Adrenal gland (tissue), 19 donors: ENCODE measurements at places on chromosomes 6 and 20. TPM values are rescaled to one million over a fixed set of nuclear protein-coding genes. Genes with fewer than 3 reads are reported as not detected.

DNA sequence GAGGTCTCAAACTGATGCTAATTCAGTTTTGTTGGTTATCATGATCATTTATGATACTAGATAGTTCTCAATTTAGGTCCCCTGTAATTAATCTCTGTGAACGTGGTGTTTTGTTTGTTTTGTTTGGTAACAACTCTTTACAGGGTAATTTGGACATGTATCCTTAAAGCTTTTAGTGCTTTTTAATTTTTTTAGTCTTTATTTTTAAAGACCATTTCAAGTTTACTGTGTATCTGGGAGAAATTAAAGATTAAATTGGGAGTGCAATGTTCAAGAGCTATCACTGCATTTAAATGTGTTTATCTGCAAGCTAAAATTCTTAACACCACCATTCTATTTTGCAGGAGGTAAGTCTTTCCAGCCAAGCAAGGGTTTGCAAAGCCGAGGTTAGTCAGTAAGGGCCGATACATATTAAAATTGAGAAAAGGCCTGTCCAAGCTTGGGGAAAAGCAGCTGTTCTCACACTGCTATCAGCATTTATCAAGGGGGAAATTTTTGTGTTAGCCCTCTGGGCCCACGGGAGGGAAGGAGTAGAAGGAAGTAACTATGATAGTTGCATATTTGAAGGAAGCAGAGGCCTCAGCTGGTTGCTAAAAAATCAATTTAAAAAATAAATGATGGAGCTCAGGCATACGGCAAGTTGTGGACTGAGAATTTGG is 59.3 kb upstream of the ZNF217 start:
- DNase-seq, result no peak

The BFSP1 gene
- 2.2 TPM for total RNA-seq

- DNase-seq, result no peak
These were observed 8.4 kb upstream of the SPINT3 start for GRCh38 chr20:45523821-45524220.

DNA sequence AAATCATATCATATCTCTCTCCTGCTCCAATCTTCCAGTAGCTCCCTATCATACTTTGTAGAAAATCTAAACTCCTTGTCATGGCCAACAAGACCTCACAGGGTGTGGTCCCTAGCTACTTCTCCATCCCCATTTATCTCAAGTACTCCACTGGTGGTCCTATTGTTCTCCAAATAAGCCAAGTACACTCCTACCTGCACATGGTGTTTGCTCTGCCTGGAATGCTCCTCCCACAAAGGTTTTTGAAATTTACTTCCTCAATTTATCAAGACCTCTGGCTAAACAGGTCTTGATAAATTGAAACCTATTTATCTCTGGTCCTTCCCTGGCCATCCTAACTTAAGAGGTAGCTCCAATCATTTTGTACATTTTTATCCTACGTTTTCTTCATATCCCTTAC is 12.1 kb downstream of the TMX4 start:
- DNase-seq, result no peak

The TINAG gene
- not detected for total RNA-seq

DNA sequence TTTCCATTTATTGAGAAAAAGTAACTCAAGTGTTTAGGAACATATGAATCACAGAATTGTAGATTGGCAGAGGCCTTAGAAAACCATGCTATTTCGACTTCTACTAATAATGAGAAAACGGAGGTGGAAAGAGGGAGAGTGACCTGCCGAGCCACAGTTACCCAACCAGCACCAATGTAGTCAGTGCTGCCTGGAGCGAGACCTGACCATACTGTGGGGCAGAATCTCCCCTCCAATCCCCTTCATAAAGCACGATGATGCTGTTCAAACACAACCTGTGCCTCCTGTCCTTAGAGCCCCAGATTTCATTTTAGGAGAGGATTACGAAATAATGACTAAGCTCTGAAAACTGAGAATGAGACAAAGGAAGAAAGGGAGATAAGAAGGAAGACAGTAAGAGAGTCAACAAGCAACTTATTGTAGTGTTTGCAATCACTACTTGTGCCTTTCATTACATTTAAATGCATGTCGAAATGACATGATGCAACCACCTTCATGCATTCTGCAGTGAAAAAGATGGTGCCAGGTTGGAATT is 70.6 kb downstream of the ATXN1 start:
- DNase-seq, result no peak
